ENCODE measurements at places on chromosomes 3 and 15.

DNA sequence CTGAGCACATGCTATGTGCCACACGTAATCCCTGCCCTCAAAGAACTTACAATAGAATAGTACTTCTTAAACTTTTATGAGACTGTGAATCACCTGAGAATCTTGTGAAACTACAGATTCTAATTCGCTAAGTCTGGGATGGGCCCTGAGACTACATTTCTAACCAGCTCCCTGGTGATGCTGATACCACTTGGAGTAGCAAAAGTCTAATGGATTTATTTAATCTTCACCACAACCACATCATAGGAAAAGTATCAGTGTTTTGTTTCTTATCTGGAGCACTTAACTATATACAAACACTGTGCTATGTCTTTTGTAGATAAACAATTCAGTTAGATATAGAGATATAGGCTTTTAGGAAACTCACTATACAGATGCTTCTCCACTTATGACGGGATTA is 23.8 kb upstream of the TCF12 start:
- DNase-seq: no peak

DNA sequence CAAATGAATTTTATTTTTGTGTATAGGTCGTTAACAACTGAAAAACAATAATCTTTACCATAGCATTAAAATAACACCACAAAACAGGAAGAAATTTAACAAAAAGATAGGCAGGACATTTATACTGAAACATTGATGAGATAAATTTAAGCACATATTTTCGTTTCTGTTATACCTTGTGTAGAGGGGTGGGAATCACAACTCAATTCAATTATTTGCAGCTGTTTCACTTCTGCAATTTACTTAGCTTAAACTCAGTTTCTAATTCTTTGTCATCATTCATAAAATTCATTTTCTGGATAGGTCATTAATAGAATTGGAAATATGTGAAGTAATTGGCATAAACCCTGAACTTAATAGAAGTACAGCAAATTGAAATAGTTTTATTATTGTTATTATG is 42.3 kb downstream of the TP63 start:
- DNase-seq: no peak

GRCh38 chr3:71511037-71511436 is 72.5 kb downstream of the FOXP1 start:
- DNase-seq: no peak

- no peak for DNase-seq
Measured at GRCh38 chr3:14804835-14805780, 13.7 kb upstream of the FGD5 start.

- no peak for DNase-seq
Measured at GRCh38 chr3:3726549-3726948, 72.7 kb upstream of the LRRN1 start.

GRCh38 chr3:181384970-181385369 is 326.8 kb upstream of the SOX2 start:
- no peak for DNase-seq

GRCh38 chr3:4584456-4585249 is 91.5 kb downstream of the ITPR1 start:
- no peak for DNase-seq

DNA sequence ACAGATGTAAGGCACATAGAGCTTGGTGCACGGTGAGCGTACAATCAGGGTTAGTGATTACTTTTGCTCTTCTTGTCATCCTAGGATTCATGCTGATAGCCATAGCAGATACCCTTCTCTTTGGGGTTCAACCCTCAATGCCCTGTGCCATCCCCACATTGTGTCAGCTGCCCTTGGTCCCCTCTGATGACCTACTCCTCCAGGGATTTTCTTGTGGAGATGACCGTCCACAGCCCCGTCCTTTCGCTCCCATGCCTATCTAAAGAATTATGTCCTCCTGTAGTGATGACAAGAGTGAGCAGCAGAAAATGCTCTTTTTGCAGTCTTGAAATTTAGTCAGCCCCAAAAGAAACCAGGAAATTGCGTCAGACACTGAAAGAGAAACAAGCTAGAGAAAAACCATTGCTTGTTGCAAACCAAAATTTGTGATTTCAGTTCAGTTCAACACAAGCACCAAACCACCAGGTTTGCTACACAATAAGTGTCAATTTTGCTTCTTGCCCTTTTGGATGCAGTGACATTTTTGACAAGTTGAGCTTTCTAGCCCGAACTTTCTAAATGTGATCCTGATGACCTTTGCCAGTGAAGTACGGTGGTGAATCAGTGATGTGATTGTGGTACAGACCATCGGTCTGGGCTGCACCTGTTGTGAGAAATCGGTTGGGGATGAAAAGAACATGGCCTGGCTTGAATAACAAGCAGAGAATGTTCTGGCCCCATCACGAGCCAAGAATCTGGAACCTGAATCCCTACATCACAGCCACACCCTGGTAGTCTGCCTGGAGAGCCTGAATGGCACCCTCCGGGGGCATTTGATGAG is 41.3 kb downstream of the CMTM7 start:
- DNase-seq: no peak

GRCh38 chr15:99324082-99324620 is 72.9 kb downstream of the LRRC28 start:
- DNase-seq: no peak

GRCh38 chr3:16890597-16891333 is 6.0 kb downstream of the PLCL2 start:
- DNase-seq: no peak

GRCh38 chr3:189563853-189564563 is 67.2 kb upstream of the TP63 start:
- DNase-seq: no peak

Data from stimulated activated CD4-positive, alpha-beta T cell treated with anti-CD3 and anti-CD28 coated beads, Interleukin-1b, Interleukin-23, amount 100 ng/mL, for 1 hour (primary cell).